MCF 10A (cell line): ENCODE measurements at places on chromosomes 2 and 18.
A peak's percentile ranks its signal among the peaks of the same experiment; 100 is the strongest.

DNA sequence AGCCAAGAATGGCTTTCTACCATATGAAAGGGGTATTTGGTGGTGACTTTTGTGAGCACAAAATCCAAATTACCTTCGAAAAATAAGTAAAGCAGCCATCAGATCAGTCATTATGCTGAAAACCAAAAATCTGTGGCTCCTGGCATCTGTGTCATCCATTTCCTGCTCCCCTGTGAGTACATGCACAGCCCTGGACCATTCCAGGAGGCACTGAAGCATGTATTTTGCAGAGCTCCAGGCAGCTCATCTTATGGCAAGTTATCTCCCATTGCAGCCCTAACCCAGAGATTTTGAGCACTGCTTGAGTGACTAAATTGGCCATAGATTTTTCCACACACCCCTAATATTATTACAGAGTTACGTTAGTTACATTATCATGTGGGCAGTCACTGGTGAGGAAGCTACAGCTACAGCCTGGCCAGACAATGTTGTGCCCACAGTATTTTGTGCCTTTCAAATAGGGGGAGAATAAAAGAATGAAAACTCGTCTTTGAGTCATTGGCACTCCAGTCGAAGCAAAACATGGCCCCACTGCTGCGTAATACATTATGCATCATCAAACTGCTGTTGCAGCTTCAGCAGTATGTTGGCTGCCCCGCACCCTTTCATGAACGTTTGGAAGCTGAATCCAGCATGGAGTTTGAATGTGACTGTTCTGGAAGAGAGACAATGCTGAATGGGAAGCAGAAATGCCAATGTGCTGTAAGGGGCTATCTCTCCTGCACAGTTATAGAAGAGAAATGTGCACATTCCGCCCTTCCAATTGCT lies 702.2 kb downstream of the RNF144A start:
- no peak for DNase-seq

DNA sequence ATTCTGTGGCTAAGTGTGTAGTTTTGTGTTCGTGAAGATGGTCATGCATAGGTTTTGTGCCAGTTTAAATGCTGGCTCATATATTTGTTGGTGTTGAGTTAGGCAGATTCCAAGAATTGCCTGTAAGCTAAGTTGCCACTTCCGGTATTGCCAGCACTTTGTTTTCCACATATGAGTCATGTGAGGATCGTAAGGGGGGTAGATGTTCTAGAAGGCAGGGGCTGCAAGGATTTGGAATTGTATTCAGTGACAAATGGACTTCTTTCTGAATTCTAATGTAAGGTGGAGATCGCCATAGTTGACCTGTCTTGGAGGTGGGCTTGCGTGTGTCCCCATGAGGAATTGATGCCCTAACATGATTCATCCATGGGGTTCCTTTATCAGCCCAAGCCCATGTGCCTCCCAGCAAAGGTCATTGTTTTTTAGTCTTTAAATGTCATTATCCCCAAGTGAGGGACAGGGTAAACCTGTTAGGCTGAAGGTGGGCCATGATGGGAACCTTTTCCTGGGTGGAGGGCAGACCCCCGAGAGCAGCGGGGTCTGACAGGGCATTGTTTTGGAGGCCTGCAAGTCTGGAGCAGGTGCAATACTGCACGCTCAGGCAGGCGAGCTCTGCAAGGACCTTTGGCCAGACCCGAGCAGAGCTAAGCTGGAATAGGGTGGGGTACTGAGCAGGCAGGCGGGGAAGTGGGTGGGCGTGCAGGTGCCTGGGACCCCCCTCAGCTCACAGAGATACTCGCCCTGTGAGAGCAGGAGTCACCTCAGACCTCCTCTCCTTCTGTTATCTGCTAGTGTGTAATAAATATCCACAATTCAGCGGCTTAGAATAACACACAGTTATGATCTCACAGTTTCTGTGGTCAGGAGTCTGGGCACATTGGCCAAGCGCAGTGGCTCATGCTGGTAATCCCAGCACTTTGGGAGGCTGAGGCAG lies 77.4 kb downstream of the LRRFIP1 start:
- DNase-seq: peak; percentile 76

GRCh38 chr2:43098539-43098938 lies 127.9 kb downstream of the ZFP36L2 start:
- DNase-seq: no peak

DNA sequence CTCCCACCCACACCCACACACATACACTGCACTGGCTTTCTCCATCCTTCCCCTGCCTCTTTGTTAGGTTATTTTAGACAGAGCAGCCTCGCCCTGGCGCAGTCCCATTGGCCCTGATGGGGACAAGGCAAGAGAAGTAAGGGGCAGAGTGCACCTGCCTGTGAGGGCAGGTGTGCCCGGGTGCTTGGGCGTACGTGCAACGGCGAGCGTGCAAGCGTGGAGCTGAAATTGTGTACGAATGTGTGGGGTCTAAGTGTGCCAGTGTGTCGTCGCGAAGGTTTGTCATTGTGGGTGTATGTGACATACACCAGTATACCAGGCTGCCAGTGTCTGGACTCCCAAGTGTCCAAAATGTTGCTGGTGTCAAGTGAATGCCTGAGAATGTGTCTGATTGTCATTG lies 544 bp downstream of the LRATD1 start:
- DNase-seq: peak; percentile 29

- DNase-seq: no peak
Measured at GRCh38 chr2:158403237-158403636, 53.3 kb downstream of the CCDC148 start.

DNA sequence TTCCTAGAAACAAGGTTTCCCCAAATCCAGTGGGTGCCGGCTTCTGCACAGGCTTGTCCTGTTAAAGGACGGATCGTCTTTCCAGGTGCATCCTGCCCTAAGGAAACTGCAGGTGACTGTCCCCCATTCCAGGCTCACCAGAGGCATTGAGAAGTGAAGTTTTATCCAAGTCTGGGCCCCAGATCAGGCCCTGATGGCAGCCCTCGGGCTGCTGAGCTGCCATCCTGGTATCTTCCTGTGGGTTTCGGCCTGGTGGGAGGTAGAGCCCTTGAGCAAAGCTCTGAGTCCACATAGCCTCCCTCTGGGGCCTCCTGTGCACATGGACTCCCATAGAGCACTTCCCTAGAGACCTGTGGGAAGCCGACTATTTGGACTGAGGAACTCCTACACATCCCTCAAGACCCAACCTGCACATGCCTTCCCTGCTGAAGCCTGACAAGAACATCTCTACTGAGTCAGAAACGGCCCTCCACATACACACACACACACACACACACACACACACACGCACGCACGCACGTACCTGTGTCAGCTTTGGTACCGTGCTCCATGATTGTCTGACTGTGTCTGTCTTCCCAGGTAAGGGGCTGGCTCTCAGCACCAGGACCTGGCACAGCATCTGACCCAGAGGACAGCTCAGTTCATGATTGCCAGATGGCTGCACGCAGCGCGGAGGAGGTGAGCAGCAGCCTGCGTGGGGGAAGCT lies 16.4 kb downstream of the TNS1 start:
- DNase-seq: no peak

DNA sequence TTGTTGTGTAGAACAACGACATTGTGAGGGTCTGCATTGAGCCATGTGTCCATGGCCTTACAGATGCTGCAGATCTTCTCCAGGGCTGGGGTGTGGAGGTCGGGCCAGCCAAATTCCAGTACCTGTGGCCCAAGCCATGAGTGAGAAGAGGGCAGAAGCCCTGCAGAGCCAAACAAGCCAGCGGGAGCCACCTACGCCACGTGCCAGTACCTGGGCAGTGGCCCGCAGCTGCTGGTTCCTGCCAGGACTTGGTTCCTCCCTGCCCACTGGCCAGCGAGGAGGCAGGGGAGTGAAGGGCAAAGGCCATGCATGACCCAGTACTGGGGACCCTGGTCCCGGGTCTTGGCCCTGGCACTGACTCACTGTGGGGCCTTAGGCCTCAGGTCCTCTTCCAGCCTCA lies 109.4 kb downstream of the TNS1 start:
- no peak for DNase-seq

GRCh38 chr18:22128954-22129353 lies 40.4 kb upstream of the GATA6 start:
- DNase-seq: no peak

- DNase-seq: peak; percentile 73
Measured at GRCh38 chr2:104849618-104850141, 4.2 kb upstream of the POU3F3 start.

DNA sequence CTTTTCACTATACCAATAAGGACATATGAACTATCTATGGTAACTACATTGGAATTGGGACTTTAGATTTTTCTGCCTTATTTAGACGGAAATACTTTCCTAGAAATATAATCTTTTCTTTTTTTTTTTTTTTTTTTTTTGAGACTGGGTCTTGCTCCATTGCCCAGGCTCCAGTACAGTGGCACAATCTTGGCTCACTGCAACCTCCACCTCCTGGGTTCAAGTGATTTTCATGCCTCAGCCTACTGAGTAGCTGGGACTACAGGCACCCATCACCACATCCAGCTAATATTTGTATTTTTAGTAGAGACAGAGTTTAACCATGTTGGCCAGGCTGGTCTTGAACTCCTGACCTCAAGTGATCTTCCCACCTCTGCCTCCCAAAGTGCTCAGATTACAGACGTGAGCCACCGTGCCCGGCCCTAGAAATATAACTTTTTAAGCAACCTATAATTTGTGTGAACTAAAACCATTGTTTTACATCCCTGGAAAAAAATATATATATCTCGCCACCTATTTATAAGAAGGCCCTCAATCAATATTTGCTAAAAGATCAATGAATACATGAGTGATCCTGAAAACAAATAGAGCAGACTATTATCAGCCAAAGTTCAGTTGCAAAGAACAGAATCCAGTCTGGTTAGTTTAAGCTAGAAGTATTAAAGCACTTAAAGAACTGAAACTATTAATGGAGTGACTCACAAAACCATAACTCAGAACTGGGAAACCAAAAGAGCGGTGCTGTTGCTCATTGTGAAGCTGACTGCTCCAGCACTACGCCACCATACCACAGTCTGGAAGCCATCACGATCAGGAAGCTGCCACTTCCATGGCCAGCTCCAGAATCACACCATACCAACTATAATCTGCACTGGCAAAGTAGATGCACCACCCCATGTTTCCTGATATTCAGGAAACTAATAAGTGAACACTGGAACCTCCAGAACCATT lies 8.4 kb upstream of the HNRNPLL start:
- DNase-seq: no peak

DNA sequence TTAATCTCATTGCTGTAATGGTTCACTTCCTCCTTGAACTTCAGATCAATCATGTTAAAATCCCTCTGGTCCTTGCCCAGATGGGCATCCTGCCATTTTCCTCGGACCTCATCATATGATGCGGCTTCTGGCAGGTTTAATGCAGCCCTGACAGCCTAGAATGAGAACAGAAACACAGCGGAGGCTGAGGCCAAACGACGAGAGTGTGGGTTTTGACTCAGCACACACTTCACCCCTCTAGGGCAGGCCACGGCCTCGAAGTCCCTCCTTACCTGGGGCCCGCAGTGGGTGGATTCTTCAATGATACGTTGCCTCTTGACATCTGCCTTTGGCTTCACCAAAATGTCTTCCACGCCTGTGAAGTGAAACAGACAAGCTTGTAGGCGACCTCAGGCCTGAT lies 56.8 kb downstream of the POLR1A start:
- DNase-seq: no peak

- DNase-seq: no peak
Measured at GRCh38 chr2:133266041-133266925, 302.0 kb downstream of the NCKAP5 start.

DNA sequence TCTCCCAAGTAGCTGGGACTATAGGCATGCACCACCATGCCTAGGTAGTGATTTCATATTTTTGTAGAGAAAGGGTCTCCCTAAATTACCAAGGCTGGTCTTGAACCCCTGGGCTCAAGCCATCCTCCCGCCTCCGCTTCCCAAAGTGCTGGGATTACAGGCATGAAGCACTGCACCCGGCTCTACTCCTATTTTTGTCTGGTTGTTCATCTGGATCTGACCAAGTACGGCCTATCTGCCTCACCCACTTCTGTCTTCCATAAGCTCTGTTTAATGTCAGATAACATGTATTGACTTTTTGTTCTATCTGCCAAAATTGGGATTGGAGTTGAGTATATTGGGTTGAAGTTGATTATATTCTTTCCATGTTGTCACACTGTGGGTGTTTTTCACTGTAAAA lies 198.4 kb downstream of the AFF3 start:
- DNase-seq: no peak

- DNase-seq: no peak
Measured at GRCh38 chr2:72394541-72395070, 246.9 kb upstream of the CYP26B1 start.

DNA sequence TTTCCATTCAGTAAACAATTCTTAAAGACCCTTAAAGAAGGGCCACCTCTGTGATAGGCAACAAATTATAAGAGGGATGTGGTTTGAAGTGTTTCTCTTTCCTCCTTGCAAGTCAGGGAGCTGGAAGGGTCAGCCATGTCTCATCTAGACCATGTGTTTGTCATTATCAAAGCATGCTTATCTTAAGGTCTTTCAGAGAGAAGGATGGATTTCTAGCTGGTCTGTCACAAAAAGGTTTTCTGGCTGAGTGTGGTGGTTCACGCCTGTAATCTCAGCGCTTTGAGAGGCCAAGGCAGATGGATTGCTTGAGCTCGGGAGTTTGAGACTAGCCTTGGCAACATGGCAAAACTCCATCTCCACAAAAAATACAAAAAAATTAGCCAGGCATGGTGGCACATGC lies 59.2 kb upstream of the PEX13 start:
- DNase-seq: peak; percentile 26

GRCh38 chr2:26494891-26495290 lies 17.0 kb upstream of the OTOF start:
- no peak for DNase-seq

DNA sequence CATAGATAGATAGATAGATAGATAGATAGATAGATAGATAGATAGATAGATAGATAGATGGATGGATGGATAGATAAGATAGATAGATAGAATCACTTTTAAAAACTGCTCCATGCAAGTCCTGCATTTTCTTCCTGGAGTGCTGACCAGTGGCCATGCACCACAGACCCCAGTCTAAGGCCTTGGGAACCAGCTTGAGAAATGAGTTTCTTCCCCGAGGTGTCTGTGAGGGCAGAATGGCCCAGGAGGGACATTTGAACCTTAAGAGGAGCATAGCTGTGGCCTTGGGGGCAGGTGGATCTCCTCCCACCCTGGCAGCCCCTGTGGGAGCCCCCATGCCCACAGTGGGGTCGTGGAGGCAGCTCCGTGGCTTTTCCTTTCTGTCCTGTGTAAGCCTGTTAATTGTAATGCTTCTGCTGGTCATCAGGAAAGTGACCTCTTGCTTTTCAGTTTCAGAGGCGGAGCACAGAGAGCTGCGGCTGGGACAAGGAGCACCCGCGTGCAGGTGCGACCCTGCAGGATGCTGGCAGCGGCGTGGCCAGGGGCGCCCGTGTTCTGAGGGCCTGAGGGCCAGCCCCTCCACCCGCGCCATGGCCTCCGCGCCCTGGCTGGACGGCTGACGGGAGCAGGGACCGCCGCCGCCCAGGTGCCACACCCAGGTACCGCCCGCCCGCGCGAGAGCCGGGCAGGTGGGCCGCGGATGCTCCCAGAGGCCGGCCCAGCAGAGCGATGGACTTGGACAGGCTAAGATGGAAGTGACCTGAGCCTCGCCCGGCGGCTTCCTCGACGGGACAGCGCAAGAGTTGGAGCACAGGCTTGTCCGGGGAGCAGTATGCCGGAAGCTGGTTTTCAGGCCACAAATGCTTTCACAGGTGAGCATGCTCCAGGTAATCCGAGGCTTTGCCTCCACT lies 168.6 kb downstream of the LDLRAD4 start:
- DNase-seq: no peak

- DNase-seq: no peak
Measured at GRCh38 chr2:236912326-236913120, 173.2 kb upstream of the COPS8 start.

GRCh38 chr2:98924038-98924830 lies 11.8 kb downstream of the CRACDL start:
- DNase-seq: no peak
